ENCODE measurements at places on chromosomes 16 and 17. TPM values are rescaled to one million over a fixed set of nuclear protein-coding genes. Genes with fewer than 3 reads are reported as not detected.
A peak's percentile ranks its signal among the peaks of the same experiment; 100 is the strongest.

GRCh38 chr16:58196898-58197313 lies 1.0 kb downstream of the CSNK2A2 start:
- H3K27me3 ChIP-seq = no peaks in the 10 kb centered on the region
- peaks cover 33% of the 10 kb centered on the region for H3K36me3 ChIP-seq
- H3K4me3 ChIP-seq = peak overlapping the region; percentile 71
- peaks cover 24% of the 10 kb centered on the region for H3K4me1 ChIP-seq

The KRTAP4-5 gene
- total RNA-seq = not detected

DNA sequence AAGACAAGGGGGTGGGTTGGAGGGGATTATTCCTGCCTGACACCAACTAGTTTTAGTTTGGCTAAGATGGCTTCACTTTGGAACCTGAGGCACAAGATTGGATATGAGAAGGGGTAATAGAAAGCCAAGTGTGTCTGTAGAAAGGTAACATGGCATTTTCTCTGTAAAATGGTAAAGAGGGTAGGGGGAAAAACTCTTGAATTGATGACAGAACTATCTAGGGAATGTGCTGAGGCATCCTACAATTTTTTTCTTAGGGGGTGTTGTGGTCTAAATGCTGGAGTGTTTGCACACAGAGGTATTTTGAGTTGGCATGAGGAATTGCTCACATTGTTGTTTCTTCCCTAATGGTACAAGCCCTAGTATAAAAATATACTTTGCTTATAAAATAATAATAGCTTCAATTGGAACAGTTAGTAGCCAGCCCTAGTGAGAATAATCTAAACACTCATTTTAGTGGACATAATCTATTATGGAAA lies 25.8 kb downstream of the YPEL2 start:
- no peaks in the 10 kb centered on the region for H3K27me3 ChIP-seq
- H3K27ac ChIP-seq = peak overlapping the region; percentile 56
- no peak for DNase-seq
- H3K4me3 ChIP-seq = no peak overlapping the region
- peaks cover 40% of the 10 kb centered on the region for H3K36me3 ChIP-seq

- H3K27ac ChIP-seq = peak overlapping the region; percentile 97
- peaks cover 4% of the 10 kb centered on the region for H3K36me3 ChIP-seq
- no peak for DNase-seq
- peak overlapping the region; percentile 66 for H3K4me3 ChIP-seq
- H3K4me1 ChIP-seq = peaks cover 16% of the 10 kb centered on the region
- H3K27me3 ChIP-seq = no peaks in the 10 kb centered on the region
These were observed 381 bp downstream of the CTNS start for GRCh38 chr17:3636908-3637373.

The LHX1 gene
- not detected for total RNA-seq

DNA sequence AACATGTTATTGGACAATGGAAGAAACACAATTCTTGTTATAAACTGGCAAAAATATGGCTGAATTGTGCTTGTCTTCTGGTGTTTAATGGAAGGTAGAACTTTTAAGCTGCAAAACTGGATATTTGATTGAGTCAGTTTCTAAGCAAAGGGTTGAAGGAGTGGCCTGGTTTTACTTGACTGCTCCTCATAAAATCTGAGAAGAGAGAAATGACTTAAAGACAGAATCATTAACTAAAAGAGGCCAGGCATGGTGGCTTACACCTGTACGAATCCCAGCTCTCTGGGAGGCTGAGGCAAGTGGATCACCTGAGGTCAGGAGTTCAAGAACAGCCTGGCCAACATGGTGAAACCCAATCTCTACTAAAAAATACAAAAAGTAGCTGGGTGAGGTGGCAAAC lies 770.7 kb downstream of the CDH11 start:
- no peaks in the 10 kb centered on the region for H3K4me1 ChIP-seq
- H3K36me3 ChIP-seq = no peaks in the 10 kb centered on the region
- no peaks in the 10 kb centered on the region for H3K27me3 ChIP-seq
- no peak overlapping the region for H3K4me3 ChIP-seq
- no peak for DNase-seq

GRCh38 chr17:12789075-12789480 lies 220 bp upstream of the ARHGAP44 start:
- DNase-seq = no peak
- H3K27me3 ChIP-seq = peaks cover 11% of the 10 kb centered on the region
- H3K4me3 ChIP-seq = no peak overlapping the region
- H3K36me3 ChIP-seq = no peaks in the 10 kb centered on the region
- H3K4me1 ChIP-seq = no peaks in the 10 kb centered on the region

- H3K4me3 ChIP-seq = no peak overlapping the region
- H3K27ac ChIP-seq = no peak overlapping the region
- no peaks in the 10 kb centered on the region for H3K36me3 ChIP-seq
These were observed 3.8 kb upstream of the ATP2A3 start for GRCh38 chr17:3968015-3968414.

The RUNDC3A gene
- total RNA-seq = 0.27 TPM

DNA sequence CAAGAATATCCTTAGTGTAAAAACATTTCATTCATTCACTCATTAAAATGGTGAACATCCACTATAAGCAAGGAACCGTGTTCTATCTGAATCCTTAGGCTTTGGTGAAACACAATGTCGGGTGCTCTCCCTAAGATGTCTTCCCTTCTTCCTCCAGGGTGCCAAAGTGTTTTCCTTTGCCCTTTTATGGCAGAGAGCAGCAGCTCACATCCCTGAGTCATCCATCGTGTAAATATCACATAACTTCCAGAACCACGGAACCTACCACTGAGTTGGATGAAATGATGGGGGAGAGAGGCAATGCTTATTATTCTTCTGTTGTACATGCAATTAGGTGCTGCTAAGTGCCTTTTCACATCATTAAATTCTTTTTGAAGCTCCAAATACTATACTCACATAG lies 50.2 kb downstream of the DNAH3 start:
- H3K27me3 ChIP-seq = peaks cover 11% of the 10 kb centered on the region
- H3K36me3 ChIP-seq = no peaks in the 10 kb centered on the region
- no peak overlapping the region for H3K4me3 ChIP-seq
- no peak for DNase-seq
- H3K4me1 ChIP-seq = no peaks in the 10 kb centered on the region
- no peak overlapping the region for H3K27ac ChIP-seq

The SPAG5 gene
- total RNA-seq = 37.7 TPM

DNA sequence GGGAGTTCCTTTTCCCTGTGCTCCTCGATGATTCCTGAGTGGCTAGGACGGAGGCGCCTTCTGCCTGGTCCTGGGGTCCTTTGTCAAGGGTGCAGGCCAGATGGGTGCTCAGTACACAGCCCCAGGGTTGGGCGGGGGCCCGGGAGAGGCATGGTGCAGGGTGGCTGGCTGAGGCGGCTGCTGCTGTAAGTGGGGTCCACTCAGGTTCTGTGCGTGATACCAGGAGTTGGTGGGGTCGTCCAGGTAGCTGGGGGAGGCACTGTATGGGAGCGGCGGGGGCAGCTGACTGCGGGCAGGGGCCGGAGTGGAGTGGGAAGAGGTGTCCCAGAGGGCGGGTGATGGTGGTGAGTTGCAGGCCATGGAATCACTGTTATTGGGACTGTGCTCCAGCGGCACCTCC lies 3.6 kb downstream of the DLX3 start:
- no peak overlapping the region for H3K4me3 ChIP-seq
- peaks cover 34% of the 10 kb centered on the region for H3K27me3 ChIP-seq
- DNase-seq = no peak
- H3K36me3 ChIP-seq = no peaks in the 10 kb centered on the region
- peaks cover 26% of the 10 kb centered on the region for H3K4me1 ChIP-seq

DNA sequence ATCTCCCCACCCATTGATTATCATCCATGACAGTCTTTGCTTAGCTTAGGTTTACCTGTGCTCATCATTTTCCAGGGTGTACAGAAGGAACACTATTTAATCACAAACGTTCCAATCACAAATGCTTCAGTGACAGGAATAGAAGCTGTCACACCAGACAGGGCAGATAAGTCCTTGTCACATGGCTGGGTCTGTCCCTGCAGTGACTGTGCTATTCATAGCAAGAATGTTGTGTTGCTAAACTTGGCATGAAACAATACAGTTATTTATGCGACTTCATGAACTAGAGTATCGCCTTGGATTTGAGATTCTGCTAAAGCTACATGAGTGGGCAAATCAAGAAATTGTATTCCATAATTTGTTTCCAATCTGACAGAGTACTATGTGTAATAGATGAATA lies 108.4 kb downstream of the CDH13 start:
- no peak overlapping the region for H3K27ac ChIP-seq
- no peaks in the 10 kb centered on the region for H3K36me3 ChIP-seq
- no peak for DNase-seq

- H3K36me3 ChIP-seq = peaks cover 5% of the 10 kb centered on the region
- H3K4me1 ChIP-seq = peaks cover under 1% of the 10 kb centered on the region
- H3K27ac ChIP-seq = no peak overlapping the region
- H3K4me3 ChIP-seq = no peak overlapping the region
These were observed 44.0 kb downstream of the ITFG1 start for GRCh38 chr16:47416869-47417268.

DNA sequence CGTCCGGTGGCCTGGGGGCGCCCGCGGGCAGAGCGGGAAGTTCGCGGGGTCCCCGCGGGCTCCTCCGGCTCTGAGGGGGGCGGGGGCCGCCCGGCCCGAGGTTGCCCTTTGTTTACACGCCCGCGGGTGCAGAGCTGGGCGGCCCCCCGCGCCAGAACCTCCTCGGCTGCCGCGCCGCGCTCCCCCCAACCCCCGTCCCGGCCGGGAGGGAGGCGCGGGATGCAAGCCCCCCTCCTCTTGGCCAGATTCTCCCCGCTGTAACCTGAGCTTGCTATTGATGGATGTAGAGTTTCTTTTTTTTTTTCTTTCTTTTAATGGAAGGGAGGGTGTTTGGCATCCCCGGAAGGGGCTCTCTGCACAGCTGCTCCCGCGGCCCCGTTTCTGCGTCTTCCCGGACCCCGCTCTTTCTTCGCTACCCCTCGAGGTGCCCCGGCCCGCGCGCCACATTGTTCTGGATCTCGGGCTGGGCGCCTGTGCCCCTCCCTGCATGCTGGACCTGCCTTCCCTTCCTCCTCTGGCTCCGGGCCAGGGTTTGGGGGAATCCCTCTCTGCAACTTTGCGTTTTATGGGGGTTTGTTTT lies 646 bp downstream of the CBX2 start:
- H3K27me3 ChIP-seq = peaks cover 40% of the 10 kb centered on the region
- no peak overlapping the region for H3K27ac ChIP-seq
- no peaks in the 10 kb centered on the region for H3K36me3 ChIP-seq
- DNase-seq = no peak
- H3K4me3 ChIP-seq = no peak overlapping the region
- peaks cover 22% of the 10 kb centered on the region for H3K4me1 ChIP-seq

The CES1 gene
- total RNA-seq = 0.89 TPM

The COG8 gene
- total RNA-seq = 23.2 TPM

The GCGR gene
- total RNA-seq = not detected

The NPIPB9 gene
- 5.8 TPM for total RNA-seq

The PIMREG gene
- total RNA-seq = not detected

DNA sequence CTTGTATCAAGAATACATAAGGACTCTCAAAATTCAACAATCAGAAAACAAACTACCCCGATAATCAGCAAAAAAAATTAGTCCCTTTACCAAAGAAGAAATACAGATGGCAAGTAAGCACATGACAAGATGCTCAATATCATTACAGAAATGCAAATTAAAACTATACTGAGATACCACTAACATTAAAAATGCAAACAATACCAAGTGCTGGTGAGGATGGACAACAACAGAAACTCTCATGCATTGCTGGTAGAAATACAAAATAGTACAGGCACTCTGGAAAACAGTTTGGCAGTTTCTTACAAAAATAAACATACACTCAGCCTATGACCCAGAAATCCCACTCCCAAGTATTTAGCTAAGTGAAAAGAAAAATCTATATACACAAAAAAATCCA lies 7.5 kb downstream of the CEP112 start:
- no peaks in the 10 kb centered on the region for H3K4me1 ChIP-seq
- H3K4me3 ChIP-seq = no peak overlapping the region
- H3K27ac ChIP-seq = no peak overlapping the region
- H3K27me3 ChIP-seq = no peaks in the 10 kb centered on the region

- H3K27ac ChIP-seq = no peak overlapping the region
- H3K4me1 ChIP-seq = no peaks in the 10 kb centered on the region
- H3K4me3 ChIP-seq = no peak overlapping the region
- no peak for DNase-seq
These were observed 102.6 kb downstream of the SDR42E1 start for GRCh38 chr16:81908466-81909262.

The NXN gene
- total RNA-seq = 0.49 TPM

The MCRIP2 gene
- total RNA-seq = 10.5 TPM

GRCh38 chr17:32564325-32564724 lies 77.5 kb downstream of the CDK5R1 start:
- DNase-seq = no peak
- H3K36me3 ChIP-seq = no peaks in the 10 kb centered on the region

GRCh38 chr17:78825696-78826095 lies 14.9 kb downstream of the USP36 start:
- no peak overlapping the region for H3K27ac ChIP-seq
- H3K27me3 ChIP-seq = no peaks in the 10 kb centered on the region
- H3K36me3 ChIP-seq = peaks cover 91% of the 10 kb centered on the region
- H3K4me1 ChIP-seq = no peaks in the 10 kb centered on the region

DNA sequence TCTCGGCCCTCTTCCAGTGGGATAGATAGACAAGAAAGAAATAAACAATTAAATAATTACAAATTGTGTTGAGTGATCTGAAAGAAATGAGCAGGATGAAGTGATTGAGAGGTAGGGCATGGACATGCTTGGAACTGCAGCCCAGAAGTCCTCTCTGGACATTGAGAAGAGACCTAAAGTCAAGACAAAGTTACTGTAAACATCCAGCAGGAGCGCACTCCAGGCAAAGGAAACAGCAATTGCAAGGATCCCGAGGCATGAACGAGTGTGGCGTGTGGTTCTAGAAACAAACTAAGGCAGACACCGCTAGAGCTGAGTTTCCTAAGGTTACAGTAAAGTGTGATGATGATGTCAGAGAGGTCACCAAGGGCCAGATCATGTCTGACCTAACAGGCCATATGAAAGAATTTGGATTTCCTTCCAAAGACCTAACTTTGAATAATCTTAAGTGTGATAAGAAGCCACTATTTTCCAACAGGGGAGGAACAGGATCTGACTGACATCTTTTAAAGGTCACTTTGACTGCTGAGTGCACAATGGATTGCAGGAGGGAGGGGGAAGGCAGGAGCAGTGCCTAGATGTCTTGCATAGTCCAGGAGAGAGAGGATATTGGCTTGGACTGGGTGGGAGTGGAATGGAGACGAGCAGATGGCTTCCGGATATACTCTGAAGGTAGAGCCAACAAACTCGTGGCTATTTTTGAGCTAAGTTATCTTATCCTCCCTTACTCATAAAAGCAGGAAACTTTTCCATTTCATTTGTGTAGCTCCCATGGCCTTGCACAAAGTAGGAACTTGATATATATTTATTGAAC lies 19.0 kb downstream of the ABCC12 start:
- no peak overlapping the region for H3K27ac ChIP-seq
- H3K4me1 ChIP-seq = no peaks in the 10 kb centered on the region
- H3K27me3 ChIP-seq = no peaks in the 10 kb centered on the region

GRCh38 chr17:16989230-16989952 lies 17.5 kb upstream of the TNFRSF13B start:
- peak; percentile 31 for DNase-seq
- H3K27ac ChIP-seq = peak overlapping the region; percentile 55
- no peaks in the 10 kb centered on the region for H3K27me3 ChIP-seq
- peak overlapping the region; percentile 61 for H3K4me3 ChIP-seq

The NOG gene
- total RNA-seq = 4.8 TPM

All from CD4-positive, CD25-positive, alpha-beta regulatory T cell (primary cell).